ENCODE measurements at places on chromosomes 7 and 10.

- DNase-seq: no peak
Observed at GRCh38 chr7:41870461-41871138, 167.7 kb upstream of the INHBA start.

DNA sequence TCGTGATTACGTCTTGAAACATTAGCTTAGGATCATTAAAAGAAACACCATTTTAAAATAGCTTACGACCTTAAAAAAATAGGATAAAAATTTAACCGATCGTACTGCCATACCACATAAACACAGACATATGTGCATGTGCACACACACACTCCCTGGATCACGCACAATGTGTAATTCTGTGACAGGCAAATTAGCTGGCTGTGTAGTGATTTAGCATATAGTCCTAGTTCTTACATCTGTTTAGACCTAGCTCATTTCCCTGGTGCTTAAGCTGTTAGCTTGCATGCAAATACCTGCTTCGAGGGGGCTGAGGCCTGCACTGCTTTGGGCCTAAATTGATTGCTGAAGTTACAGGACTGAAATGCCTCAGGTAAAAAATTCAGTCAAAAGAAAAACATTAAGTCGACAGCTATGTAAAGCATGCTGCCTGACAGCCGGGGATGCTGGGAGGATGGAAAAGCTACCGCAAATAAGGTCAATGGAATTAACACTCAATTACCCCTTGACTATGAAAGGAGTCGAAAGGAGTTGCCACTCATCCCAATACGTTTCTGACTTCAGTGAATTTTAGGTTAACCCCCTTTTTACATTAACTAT is 267.1 kb upstream of the FZD8 start:
- no peak for DNase-seq

DNA sequence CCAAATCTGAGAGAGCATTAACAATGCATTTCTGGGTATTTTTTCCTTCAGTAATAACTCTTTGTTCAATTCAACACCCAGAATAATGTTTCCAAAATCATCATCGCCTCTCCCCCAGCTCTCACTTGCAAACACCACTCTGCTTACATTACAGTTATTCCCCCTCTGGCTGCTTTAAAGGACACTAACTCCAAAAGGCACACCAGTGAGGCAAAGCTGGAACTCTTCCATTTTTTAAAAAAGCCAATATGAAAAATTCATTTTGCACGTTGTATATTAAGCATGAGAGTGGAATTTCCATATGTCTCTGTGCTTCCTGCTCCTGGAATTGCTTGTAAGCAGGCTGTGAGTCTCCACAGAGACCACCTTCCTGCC is 91.3 kb upstream of the C1QL3 start:
- DNase-seq: no peak

DNA sequence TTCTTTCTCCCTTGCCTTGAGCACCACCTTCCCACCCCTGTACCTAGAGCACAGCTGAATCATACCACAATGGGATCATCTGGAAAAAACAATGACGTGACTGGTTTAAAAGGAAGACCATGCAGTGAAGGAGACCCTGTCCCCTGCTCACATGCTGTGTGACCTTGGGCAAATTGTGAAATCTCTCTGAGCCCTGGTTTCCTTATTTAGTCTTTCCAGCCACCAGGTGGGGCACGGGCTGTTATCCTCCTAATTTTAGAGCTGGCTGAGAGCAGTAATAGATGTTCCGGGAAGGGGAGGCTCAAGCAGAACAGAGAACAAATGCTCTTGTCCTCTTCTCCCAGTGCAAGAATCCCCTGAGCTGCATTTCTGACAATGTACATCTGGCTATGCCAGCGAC is 198.3 kb downstream of the RPS24 start:
- no peak for DNase-seq

DNA sequence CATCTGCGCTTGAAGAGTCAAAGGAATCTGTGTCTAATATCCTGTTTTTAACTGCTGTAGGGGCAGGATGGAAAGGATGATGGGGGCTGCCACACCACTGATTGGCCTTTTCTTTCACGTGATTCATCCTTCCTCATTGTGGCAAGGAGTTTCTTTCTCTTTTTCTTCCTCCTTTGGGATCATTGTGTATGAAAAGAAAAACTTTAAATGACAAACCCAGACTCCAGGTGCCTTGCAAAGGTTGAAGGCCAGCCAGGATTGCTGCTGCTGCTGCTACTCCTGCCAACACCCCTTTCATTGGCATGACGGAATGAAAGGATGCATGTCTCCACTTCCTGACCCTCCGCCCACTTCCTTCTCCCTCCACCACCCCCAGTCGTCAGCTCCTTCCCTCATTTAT is 6.5 kb upstream of the OIT3 start:
- no peak for DNase-seq

DNA sequence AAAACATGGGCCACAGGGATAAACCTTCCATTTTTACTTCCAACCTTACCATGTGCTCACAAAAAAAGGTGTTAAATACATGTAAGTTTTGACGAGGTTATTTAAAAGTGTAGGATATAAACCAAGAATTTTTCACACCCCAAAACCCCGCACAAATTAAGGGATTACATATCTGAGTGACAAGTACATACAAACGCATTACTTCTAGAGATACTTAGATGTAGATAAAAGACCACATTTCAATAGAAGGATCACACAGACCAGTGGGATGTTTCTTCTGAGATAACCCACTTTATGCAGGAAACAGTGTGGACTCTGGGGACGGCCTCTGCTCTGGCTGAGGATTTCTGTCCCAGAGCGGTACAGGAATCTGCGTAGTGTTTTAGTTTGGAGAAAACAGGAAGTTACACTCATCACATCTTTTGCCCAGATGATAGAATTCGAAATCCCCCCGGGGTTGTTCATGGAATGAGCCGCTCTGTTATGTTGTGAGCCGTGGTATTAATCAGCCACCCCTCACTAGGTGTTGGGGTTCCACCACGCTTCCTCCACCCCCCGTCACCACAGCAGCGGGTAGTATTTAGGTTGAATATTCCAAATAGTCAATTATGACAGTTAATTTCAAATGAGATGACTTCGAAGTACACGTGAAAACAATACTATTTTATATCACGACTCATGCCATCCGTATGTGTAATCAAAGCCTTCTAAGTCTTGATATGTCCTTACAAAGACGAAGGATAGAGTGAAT is 1.3 kb upstream of the CUL1 start:
- DNase-seq: peak; percentile 62

DNA sequence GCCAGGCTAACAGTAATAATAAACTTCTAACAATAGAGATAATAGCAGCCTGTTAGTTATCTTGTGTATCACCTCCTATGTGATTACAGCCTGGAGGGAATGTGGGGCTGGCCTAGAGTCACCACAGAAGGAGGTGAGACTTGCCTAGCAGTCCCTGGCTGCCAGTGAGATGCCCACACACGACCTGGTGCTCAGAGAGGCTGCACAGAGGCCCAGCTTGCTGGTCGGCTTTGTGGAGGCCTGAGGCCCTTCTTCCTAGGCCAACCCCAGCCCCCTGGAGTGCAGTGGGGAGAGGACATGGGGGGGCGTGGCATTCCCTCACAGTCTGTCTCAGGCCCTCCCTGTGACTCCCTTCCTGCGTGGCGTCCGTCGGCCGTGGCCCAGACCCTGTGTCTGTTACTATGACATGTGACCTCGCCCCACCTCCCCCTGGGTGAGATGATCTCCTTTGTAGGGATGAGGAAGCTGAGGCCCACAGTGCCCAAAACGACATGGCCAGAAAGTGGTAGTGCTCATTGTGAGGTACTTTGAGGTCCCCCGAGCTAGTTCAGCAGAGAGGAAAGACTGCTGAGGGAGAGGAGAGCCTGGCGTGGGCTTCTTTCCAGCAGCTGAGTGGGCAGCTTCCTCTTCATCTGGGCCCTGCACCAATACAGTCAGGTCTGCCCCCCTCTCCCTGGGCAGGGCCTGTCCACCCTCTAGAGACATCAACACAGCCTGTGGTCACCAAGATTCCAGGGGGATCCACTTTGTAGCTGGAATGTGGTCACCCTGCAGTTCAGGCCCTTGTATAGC is 29.7 kb downstream of the UNC5B start:
- no peak for DNase-seq

All from activated T-cell treated with anti-CD3 and anti-CD28 coated beads for 48 hours (primary cell).